ENCODE measurements at places on chromosomes 4 and X.
A peak's percentile ranks its signal among the peaks of the same experiment; 100 is the strongest.

GRCh38 chrX:150044556-150044955 lies 106.3 kb upstream of the EOLA2 start:
- no peak for DNase-seq

- DNase-seq: peak; percentile 20
Observed at GRCh38 chrX:55907968-55908607, 190.5 kb downstream of the RRAGB start.

DNA sequence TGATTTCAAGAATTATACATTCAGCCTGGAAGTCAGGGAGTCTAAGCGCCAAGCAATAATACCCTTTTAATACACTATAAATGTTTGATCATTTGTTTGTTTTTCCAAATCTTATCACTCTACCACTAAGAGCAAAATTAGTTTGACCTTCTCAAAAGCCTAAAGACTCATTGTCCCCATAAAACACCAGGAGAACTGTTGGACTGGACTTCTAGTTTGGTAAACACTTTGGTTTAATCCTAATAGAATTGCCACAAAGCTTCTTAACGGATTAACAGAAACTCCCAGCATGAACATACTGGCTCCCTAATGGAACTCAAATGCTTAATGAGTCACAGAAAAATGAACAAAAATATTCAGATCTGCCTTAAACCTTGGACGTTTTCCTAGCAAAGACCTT lies 34.9 kb downstream of the SYTL5 start:
- DNase-seq: no peak

- no peak for DNase-seq
Observed at GRCh38 chr4:151717314-151717713, 43.5 kb downstream of the GATB start.
